ENCODE measurements at places on chromosomes 5 and 9.
A peak's percentile ranks its signal among the peaks of the same experiment; 100 is the strongest.

DNA sequence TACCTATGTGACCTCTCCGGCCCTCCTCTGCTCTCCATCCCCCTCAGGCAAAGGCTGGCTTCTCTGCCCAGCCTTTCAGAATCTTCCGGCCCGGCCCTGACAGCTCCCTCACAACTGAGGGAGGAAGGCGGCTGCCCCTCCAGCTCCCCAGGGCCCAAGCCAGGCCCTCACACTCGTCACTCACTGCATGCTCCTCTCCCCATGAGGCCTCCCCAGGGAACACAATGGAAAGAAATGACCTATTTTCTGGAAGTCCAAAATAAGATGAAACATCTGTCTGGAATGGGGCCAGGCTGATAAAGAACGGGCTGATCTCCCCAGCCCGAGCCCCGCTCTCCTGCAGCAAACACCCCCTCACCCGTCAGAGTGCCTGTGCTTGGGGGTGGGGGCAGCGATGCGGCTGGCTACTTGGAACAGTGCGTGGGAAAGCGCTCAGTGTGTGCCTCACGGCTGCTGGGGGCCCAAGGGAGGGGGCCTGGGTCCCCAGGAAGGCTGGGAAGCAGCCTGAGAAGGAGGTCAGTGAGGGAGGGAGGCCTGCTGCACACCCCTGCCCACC is 11.3 kb downstream of the PDGFRB start:
- no peak for DNase-seq

GRCh38 chr5:93421468-93421867 is 159.6 kb downstream of the NR2F1-AS1 start:
- no peak for DNase-seq

DNA sequence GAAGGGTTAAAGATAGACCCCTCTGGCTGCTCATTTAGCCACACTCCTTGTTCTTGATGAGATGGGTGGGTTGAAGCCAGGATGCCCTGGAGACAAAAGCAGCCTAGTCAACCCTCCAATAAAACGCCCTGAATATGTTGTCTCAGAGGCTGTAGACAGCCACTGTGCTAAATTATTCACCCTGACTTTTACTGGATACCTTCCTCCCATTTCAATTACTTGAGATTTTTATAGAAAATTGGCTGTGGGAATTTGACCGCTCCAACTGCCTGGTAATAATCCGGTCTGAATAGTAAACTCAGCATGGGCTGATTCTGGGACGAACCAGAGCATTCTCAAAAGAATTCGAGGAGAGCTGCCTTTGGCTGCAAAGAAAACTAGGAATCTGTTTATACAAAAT is 104.2 kb downstream of the SNX18 start:
- DNase-seq: no peak

- no peak for DNase-seq
These were observed 123.8 kb upstream of the SHB start for GRCh38 chr9:38192731-38193265.

- DNase-seq: no peak
These were observed 651.4 kb upstream of the DMAC1 start for GRCh38 chr9:8450810-8451545.

DNA sequence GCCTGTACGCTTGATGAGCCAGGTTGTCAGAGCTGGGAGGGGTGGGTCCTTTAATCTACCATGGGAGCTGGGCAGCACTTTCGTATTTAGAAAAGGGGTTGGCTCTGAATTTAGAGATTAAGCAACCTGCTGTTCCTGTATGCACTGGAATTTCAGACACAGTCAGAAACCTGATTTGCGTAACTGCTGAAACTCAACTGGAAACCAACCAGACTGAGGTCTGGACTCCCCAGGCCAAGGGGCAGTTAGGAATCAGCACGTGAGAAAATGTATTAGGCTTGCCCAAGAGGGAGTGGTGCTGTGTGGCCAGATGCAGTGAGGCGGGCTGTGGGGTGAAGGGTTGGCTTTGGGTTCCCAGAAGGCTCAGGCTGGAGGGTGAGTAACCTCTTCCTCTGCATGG is 235.0 kb downstream of the GOLPH3 start:
- DNase-seq: no peak

GRCh38 chr9:102966999-102967398 is 28.1 kb upstream of the CYLC2 start:
- DNase-seq: no peak

DNA sequence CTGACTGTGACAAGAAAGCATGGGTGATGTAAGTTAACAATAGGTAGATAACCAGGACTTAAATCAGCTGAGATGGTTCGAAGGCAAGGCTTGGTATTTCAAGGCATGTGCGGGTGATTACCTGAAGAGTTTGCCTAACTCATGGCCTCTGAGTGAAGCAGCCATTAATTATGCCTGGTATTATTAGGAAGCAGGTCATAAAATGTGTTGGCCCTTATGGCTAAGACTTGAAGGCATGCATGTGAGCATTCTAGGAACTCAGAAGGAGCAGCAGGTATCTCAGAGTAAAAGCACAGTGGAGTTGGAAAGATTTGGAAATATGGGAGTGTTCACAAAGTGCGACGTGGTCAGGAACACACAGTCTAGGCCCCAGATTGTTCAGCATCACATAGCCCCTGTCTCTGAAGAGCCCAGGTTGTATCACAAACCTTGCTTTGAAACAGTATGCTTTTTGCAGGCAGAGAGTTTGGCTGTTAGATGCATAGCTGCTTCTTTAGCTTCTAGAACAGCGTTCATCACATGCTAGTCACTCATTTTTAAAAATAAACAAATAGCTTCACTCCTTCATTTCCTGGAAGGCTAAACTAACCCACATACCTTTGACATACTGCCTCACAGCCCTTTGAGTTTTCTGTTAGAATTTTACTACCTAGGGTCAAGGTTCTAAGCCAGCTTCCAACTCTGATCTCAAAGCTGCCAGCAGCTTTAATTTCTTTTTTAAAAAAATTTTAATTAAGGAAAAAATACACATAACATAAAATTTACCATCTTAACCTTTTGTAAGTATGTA is 2.1 kb downstream of the HEXB start:
- DNase-seq: no peak

- DNase-seq: no peak
These were observed 16.5 kb downstream of the IGIP start for GRCh38 chr5:140142246-140142645.

DNA sequence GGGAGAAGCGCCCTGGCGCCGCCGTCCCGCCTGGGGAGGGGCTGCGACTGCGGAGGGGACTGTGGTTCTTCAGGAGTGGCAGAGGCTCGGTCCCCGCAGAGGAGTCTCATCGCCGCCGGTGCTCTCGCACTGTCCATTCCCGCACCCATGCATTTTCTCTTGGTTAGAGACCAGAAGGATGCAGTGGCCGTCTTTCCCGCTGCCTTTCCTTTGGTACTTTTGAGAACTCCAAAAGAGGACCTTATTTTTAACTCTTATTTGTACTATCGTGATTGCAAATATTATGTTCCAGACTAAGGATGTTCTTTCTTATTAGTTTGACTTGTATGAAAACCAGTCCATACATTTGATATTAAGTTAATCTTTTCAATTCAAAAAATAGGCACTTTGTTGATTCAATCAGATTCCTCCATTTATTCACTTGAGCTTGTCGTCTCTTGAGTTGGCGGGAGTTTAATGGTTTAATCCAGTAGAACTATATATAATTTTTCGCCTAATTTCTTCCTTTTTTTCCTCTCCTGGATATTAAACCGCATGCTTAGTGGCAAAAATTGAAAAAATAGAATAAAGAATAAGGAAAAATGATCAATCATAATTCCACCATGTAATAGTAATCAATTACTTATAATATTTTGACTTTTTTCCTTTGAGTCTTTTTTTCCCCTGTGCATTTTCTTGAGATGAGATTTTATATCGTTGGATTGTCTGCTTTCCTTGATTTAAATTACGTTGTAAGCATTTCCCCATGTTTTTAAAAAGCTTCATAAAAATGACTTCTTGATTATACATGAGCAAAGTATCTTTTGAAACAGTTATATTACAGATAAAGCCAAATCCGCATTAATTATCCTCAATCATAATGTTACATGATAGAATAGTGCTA is 861 bp downstream of the ZFYVE16 start:
- DNase-seq: peak; percentile 27

DNA sequence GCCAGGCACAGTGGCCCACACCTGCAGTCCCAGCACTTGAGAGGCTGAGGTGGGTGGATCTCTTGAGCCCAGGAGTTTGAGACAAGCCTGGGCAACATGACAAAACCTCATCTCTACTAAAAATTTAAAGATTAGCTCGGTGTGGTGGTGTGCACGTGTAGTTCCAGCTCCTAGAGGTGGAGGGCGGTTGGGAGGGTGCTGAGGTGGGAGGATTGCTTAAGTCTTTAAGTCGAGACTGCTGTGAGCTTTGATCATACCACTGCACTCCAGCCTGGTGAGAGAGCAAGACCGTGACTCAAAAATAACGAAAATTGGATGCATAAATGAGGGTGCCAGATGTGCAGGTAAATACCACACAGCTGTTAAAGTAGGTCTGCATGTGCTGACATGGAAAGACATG is 39.3 kb upstream of the TDRD7 start:
- no peak for DNase-seq
